Effector CD8-positive, alpha-beta T cell (primary cell): ENCODE measurements at places on chromosomes 7 and 10.

- DNase-seq, result no peak
Measured at GRCh38 chr7:108094933-108095710, 35.0 kb downstream of the LAMB4 start.

DNA sequence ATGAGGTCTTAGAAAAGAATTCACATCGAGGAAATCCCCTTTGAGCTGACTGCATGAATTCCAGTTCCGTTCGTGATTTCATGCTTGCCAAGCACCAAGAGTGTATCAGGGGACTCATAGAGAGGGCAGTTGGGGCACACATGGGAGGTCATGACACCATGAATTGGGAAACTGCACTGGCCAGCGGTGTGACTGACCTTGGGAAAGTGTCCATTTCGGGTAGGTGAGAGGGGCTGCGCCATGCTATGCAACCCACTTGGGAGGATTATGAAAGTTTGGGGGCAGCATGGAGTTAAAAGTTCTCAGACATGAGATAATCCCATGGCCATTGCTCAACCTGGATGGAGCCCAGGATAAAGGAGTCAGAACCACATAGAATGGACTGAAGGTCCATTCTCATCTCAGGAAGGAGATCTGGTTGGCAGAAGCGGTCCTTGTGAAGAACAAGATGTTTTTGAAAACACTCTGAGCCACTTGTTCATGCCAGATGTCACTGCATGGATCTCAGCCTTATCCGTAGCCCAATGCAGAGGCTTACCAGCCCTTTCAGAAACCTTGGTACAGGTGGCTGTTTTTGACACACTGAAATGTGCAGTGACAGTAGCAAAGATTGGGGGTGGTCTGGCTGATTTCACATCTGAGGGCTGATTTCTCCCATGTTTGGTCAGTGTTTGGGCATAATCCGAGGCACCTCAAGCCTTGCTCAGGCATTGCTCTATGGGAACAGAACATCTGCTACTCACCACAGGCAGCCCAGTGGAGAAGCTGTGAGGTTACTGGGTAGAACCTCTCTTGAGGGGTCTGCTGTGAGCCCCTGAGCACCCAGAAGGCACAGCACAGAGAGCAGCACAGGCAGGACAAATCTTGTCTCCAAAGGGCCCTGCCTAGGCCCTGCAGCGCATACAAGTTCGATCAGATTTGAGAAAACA lies 252.3 kb downstream of the CXCL12 start:
- no peak for DNase-seq

DNA sequence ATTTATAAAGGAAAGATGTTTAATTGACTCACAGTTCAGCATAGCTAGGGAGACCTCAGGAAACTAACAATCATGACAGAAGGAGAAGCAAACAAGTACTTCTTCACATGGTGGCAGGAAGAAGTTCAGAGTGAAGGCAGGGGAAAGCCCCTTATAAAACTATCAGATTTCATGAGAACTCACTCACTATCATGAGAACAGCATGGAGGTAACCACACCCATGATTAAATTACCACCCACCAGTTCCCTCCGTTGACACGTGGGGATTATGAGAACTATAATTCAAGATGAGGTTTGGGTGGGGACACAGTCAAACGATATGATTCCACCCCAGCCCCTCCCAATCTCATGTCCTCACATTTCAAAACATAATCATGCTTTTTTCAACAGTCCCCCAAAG lies 124.2 kb upstream of the PCGF5 start:
- DNase-seq, result no peak

GRCh38 chr10:65565246-65565645 lies 1360.6 kb upstream of the LRRTM3 start:
- DNase-seq, result no peak

- no peak for DNase-seq
Measured at GRCh38 chr10:117743509-117743908, 201.0 kb downstream of the EMX2 start.

- no peak for DNase-seq
Measured at GRCh38 chr7:143237366-143237765, 15.5 kb downstream of the TAS2R40 start.

DNA sequence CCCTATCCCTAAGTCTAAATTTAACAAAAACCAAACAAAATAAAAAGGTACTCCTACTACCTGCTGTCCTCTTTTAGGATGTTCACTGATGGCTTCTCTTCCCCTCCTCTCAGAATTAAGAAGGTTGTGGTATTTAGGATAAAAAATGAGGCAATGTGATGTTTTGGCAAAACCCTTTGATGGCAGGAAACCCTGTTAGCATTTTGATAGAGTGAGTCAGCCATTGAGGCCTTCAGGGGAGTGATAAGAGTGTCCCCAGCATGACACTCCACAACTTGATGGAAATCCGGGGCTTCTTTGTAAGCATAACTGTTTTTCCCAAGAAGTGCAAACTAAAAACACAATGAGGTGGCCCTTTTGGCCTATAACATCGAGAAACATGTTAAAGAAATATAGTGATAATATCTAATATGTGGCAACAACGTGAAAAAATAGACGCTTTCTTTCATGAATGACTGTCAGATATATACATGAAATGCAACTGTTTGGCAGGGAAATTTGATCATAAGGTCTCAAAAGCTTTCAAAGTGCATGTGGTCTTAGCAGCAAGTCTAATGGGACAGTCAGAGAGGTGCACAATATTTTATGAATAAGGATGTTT lies 55.0 kb downstream of the PRTFDC1 start:
- DNase-seq, result no peak

DNA sequence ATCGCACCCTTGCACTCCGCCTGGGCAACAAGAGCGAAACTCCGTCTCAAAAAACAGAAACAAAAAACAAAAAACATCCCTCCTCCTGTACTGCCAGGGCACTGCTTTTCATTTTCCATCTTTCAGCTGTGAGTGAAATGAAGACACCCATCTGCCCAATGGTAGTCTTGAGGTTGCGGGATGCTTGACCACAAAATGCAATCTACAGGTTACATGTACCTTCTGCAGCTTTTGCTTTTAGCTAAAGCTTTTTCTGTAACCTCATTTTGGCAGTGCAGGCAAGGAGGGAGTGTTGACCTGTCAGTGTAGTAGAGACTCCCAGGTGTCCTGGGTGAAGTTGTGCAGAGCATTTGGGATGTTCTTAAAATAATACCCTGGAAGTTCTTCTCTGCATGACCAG lies 476.5 kb downstream of the CALN1 start:
- no peak for DNase-seq

- DNase-seq, result no peak
Measured at GRCh38 chr7:20577441-20578071, 37.9 kb upstream of the ABCB5 start.

DNA sequence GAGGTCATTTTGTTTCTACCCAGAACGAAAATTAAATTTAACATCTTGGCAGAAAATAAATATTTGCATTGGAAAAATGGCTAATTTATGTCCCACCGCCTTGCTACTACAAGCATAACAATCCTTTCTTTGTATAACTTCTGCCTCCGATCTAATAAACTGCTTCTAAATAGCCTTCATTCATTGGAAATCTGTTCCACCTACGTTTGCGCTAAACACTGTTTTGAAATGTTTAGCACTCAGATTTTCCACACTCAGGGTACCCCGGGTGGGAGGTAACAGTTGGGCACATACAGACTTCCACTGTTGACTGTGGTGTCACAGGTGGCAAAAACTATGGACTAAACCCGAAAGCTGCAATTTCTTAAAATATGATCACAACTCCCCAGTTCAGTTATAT lies 96.4 kb downstream of the FGFR2 start:
- no peak for DNase-seq

GRCh38 chr7:154332811-154333580 lies 280.8 kb downstream of the DPP6 start:
- no peak for DNase-seq

- no peak for DNase-seq
Measured at GRCh38 chr10:131168238-131168875, 143.2 kb downstream of the TCERG1L start.

GRCh38 chr7:24866004-24866615 lies 108.8 kb upstream of the GSDME start:
- no peak for DNase-seq

GRCh38 chr7:54781134-54781920 lies 22.3 kb upstream of the SEC61G start:
- no peak for DNase-seq

- no peak for DNase-seq
Measured at GRCh38 chr10:44895280-44895679, 15.9 kb upstream of the TMEM72 start.

GRCh38 chr7:68246189-68246633 lies 1249.6 kb downstream of the TYW1 start:
- no peak for DNase-seq

- DNase-seq, result no peak
Measured at GRCh38 chr7:69732203-69732602, 133.9 kb downstream of the AUTS2 start.

- DNase-seq, result no peak
Measured at GRCh38 chr7:6453734-6454133, 6.0 kb upstream of the DAGLB start.

- no peak for DNase-seq
Measured at GRCh38 chr7:23467806-23468525, 2.3 kb downstream of the IGF2BP3 start.

- no peak for DNase-seq
Measured at GRCh38 chr7:21782996-21783395, 162.7 kb downstream of the CDCA7L start.

GRCh38 chr7:32206987-32207386 lies 136.8 kb upstream of the PDE1C start:
- DNase-seq, result no peak

GRCh38 chr10:31757386-31757791 lies 171.2 kb downstream of the ARHGAP12 start:
- DNase-seq, result no peak

- no peak for DNase-seq
Measured at GRCh38 chr7:135283959-135284638, 50.5 kb downstream of the STRA8 start.

DNA sequence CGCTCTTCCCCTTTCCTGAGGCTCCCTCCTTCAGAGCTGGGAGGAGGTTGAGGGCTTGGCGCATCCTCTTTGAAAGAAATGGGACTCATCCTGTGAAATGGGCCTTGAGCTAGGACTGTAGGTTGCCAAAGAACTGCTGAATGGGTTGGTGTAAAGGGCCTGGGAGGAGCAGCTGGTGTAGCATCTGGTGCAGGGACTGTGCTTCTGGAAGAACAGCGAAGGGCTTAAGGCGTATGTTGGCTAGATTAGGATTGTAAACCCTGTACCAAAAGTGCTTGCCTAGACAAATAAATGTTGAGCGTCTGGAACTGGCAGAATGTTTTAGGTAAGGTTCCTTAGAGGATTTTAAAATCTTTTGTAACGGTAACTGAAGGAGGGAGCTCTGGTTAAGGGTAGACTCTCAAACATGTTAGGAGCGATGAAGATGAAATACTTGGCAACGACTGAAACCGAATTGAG lies 563 bp downstream of the STAM start:
- DNase-seq, result no peak

DNA sequence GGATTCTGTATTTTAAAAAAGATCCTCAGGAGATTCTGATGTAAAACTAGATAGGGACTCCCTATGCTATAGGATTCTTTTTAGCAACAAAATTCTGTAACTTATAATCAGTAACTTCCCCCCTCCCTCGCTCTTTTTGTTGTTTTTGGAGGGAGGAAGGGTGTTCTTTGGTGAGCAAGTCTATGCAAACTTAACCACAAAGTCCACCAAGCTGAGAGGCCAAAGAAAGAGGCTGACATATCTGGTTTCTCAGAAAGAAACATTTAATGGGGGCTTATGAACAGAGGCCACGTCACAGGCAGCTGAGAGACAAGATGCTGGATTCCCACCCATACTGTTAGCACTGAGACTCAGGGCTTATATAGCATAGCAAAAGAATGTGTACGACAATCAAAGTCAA lies 14.3 kb upstream of the ABCB5 start:
- no peak for DNase-seq

DNA sequence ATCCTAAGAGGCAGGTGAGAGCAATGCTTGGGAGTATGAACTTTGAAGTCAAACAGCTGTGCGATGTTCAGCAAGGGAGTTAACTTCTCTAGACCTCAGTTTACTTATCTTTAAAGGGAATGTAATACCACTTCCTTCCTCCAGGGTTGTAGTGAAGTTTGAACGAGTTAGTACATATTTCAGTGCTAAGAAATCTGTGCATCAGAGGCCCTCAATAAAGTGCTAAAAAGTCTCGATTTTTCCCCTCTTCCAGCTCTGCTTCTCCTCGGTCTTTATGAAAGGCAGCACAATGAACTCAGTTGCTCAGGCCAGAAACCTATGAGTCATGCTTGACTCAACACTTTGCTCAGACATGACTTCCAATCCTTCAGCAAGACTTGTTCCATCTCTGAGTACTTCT lies 418.9 kb downstream of the MDFIC start:
- no peak for DNase-seq

GRCh38 chr10:73768881-73769280 lies 13.0 kb upstream of the CHCHD1 start:
- DNase-seq, result peak; percentile 23

DNA sequence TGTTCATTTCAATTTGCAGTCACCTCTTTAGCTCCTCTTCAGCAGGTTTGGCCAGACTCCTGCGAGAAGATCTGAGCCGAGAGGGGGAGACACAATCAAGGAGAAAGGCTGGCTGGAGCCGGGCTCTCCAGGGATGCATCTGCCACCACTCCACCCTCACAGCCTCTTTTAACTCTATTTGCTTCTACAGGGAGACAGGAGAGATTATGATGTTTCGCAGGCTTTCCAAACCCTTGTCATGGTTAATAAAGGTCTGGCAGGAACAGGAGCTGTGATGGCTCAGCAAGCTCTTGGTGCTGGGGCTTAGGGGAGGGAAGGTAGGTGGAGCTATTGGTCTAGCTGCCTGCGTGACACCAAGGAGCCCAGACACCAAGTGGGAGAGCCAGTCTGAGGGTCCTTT lies 448.1 kb upstream of the PODXL start:
- no peak for DNase-seq

DNA sequence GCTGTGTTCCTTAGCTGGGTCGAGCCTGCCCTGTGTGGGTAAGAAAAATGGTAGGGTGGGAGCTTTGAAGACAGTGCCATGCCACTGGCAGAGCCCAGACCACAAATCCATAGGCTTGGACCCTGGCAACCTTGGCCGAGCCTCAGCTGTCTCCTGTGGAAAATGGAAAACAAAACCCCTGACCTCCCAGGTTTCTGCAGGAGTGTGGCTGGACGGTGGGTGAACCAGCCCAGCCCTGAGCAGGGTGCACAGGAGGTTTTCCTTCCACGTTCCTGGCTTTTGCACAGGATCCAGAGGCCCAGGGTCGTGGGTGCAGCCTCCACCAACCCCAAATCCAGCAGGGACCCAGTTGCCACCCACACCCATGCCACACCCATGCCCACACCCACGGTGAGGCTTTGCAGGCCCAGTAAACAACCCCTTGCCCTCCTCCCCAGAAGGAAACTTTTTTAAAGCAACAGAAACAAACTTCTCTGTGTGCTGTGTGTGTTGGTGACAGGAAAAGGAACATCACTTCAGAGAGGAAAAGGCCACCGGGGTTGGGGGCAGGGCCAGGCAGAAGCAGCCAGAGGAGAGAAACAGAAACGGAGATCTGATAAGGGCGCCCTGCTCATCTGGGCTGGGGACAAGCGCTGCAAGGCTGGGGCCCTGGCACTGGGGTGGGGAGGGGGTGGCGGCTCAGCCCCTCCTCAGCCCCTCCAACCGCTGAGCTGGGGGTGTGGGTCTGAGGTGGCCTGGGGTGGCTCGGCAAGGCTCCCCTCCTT lies 20.7 kb upstream of the ZMIZ1 start:
- no peak for DNase-seq

- DNase-seq, result no peak
Measured at GRCh38 chr10:79106256-79107050, 37.7 kb downstream of the ZMIZ1 start.
